ENCODE measurements at places on chromosomes 12 and 14. TPM values are rescaled to one million over a fixed set of nuclear protein-coding genes. Genes with fewer than 3 reads are reported as not detected.

The RNASE7 gene
- not detected for total RNA-seq

The LRRC10 gene
- 36.9 TPM for total RNA-seq

The POU6F1 gene
- 14.0 TPM for total RNA-seq

The PTPN6 gene
- 5.9 TPM for total RNA-seq

DNA sequence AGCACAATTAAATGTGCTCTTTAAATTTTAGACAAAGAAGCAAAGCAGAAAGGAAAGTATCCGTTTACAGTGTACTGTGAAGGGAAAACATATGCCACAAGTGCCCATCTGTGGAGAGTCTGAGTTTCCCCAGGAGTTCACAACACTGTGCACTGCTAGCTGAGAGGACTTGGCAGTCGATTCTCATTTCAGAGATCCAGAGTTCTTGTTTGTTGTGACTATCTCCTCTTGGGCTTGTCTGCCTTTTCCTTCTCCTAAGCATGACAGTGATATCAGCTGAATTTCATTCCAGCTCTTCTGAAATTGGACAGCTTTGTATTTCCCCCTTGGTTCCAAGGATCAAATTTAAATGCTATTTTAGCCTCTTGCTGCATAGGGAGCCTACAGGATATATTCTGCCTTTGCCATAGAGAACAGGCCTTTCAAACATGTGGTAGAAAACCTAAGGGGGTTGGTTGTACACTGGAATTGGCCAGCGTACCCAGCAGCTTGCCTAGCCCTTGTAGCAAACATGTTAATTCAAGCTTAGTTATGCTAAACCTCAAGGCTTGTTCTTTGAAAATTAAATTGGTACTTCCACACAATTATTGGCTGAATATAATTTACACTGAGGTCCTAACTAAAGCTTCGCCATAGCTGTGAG, 259.2 kb upstream of the NOVA1 start:
- DNase-seq: no peak

- no peak for DNase-seq
These were observed 4.2 kb upstream of the PLEKHA5 start for GRCh38 chr12:19125325-19125724.

- no peak for DNase-seq
These were observed 49.6 kb downstream of the CALM1 start for GRCh38 chr14:90446405-90446804.

DNA sequence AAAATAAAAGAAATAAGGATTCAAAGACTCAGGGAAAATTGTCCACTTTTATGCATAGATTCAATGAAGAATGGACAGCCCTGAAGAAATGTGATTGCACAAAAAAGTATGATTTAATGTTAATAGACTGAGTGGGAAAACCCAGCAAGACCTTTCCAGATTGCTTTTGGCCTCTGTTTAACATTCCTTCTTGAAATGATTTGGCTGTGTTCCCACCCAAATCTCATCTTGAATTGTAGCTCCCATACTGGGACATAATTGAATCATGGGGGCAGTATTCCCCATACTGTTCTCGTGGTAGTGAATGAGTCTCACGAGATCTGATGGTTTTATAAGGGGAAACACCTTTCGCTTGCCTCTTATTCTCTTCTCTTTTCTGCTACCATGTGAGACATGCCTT, 1316.9 kb upstream of the SEL1L start:
- no peak for DNase-seq

DNA sequence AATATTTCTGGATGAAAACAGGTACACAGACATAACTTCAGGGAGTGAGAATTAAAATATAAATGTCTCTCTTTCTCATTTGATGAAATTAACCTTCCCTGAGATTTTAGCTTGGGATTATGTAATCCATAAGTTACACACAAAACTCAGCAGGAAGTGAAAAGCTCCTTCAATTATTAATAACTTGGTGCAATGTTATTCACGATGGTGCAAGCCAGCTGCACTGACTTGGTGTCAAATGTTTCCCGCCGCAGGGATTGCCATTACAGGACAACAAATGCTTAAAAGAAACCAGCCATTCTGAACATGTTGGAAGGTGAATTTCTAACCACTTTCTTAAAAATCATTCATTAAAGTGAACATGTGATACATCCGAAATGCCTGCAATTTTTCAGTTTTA, 250.4 kb downstream of the FOXN3 start:
- DNase-seq: no peak

DNA sequence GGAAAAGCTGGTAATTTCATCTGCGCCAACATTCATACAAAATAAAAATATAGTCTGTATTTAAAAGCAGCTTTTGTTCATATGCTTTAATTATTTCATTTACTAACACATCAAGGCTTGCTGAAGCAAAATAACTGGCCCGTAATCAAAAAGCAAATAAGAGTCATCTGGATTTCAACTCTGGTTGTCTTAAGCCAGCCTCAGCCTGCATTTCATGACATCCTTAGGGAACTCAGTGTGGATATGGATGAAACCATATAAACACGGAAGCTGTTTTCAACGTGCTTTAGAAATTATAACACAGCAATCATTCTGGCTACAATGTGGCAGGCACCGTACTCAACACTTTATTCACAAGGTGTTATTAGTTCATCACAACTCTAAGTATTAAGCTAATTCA, 852 bp downstream of the COX16 start:
- no peak for DNase-seq

DNA sequence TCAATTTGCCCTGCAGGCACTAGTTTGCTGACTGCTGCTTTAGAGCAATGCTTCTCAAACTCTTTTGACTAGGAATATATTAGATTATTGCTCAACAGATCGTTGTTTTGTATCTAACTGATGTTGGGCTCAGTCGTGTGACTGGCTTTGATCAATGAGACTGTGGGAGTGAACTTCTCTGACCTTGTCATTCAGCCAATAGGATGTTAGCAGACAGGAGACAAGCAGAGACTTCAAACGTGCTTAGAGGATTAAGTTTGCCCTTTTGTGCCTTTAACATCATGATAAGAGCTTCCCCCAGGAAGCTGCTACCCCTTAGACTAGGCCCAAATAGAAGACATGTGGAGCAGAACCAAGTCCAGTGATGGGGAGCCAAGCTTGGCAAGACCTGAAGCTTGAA, 76.7 kb upstream of the ELK3 start:
- DNase-seq: no peak
